H54 (cell line): ENCODE measurements at places on chromosomes 16 and 17.

GRCh38 chr17:44266402-44267164 is 1.4 kb downstream of the SLC4A1 start:
- DNase-seq, result no peak

- DNase-seq, result no peak
Observed at GRCh38 chr17:21001813-21002221, 41.0 kb downstream of the USP22 start.

GRCh38 chr16:49564496-49565229 is 191.1 kb downstream of the C16orf78 start:
- DNase-seq, result no peak

DNA sequence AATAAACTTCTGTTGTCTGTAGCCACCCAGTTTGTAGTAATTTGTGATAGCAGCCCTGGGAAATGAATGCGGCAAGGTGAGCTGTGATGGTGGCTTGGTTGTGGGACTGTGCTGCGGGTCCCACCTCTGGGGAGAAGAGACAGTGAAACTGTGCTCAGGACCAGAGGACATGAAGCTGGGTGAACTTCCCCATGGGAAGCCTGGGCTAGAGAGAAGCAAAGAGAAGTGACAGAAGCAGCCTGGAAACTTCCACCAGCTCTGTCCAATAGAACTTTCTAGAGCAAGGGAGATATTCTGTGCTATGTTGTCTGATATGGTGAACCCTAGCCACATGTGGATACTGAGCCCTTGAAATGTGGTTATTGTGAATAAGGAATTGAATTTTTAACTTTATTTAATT is 51.5 kb upstream of the EMP2 start:
- DNase-seq, result no peak

DNA sequence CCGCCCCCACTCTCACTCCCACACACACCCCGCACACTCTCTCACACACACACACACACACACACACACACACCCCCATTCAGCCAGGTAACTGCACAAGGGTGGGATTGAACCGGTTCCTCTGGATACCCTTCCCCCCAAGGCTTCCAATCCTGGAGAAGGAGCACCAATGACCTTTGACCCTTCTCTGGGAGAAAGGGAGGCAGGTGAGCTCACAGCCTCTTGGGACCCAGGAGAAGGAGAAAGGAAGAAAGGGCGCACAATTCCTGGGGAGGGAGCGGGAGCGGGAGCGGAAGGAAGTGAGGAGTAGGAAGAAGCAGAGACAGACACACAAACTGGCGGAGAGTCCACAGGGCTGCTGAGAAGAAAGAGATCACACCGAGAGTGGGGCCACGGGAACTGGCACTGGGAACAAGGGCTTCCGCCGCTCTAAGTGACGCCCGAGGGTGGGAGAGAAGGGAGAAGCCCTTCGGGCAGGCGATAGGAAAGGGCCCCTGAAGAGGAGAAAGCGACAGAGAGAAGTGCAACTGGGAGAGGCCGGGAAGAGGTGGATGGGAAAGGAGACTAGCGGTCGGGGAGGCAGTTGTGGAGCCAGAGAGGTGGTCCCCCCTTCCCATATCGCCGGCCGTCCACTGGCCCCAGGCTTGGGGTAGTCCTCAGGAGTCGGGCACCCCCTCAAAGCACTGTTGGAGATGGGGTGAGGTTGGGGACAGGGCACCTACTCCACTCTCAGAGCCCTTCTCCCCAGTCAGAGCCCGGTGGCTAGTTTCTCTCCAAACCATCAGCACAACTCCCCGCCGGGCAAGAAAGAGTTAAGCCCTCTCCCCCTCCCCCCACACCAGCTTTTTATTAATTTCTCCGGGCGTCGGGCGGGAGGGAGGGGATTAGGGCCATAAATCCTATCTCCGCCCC is 1.3 kb downstream of the SAMD14 start:
- no peak for DNase-seq

DNA sequence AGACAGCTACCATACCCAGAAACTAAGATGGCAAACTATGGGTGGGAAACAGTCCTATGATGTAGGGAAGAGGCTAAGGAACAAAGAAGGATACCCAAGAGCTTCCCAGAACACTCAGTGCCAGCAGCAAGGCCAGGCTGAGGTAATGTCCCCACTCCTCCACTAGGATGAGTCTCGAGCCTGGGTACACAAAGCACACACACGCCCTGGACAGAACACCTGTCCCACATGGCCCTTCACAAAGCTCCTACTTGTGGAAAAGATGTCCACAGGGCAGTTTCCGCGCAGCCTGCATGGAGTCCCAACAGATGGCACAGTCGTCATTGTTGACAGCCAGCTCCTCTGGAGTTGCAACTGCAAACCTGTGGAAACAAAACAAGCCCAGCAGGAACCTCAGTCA is 23.9 kb downstream of the AMFR start:
- no peak for DNase-seq

DNA sequence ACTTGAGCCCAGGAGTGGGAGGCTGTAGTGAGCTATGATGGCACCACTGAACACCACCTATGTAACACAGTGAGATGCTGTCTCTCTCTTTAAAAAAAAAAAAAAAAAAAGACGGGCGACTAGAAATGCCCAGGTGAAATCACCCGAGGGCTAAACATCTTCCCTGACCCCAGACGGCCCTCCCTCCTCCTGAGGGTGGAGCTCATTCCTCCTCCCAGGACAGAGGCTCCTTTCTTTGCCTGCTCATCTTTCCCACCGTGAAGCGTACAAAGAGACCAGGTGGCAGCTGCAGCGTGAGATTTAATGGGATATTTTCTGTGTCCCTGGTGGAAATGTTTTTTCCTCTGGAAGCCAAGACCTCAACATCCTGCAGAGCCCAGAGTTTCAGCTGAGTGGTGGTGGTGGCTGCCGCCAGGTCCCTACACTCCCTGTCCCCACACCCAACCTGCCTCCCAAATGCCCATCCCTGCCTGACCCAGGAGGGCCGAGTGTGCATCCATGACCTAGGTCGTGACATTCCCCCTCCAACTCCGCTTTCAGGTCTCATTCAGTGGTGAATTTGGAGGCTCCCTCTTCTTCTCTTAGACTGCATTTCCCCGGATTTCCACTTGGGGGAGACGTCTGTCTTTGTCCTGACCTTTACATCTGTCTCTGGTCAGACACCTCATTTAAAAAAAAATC is 14.4 kb upstream of the GPRC5B start:
- no peak for DNase-seq

DNA sequence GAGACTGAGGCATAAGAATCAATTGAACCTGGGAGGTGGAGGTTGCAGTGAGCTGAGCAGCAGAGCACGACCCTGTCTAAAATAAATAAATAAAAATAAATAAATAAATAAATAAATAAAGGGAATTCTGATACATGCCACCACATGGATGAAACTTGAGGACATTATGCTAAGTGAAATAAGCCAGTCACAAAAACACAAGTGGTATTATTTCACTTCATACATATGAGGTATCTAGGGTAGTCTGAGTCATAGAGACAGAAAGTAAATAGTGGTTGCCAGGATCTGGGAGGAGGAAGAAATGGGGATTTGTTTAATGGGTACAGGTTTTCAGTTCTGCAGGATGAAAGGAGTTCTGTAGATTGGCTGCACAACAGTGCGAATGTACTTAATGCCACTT is 16.3 kb downstream of the PIPOX start:
- DNase-seq, result no peak

DNA sequence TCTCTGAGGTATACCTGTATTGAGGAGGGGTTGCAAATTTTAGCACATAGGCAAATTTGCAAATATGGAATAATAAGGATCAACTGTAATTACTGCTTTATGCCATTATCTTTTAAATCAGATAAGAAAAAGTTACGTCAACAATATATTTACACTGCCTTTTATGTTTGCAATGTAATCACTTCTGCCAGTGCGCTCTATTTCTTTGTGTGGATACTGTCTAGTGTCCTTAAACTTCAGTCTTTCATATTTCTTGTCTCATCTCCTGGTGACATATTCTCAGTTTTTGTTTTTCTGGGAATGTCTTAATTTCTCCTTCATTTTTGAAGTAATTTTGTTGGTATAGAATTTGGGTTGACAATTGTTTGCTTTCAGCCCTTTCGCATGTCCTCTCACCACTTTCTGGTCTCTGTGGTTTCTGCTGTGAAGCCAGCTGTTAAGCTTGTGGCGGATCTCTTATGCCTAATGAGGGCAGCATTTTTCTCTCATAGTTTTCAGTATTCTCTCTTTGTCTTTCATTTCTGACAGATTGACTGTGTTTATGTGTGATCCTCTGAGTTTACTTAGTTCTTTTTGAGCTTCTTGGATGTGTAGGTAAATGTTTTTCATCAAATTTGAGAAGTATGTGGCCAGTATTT is 37.6 kb upstream of the ABCC11 start:
- no peak for DNase-seq

DNA sequence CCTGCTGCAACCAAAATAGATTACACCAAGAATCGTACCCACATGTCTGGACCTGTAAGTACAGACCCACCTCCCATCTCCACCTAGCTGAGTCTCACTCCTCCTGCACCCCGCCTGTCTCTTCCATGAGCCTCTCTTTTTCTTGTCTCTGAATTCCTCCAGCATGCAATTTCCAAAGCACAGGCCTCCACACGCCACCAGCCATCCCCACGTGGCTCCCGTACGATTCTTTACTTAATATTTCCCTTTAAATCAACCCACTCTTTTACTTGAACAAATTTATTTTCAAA is 1.2 kb downstream of the RPH3AL start:
- DNase-seq, result no peak

- DNase-seq, result no peak
Observed at GRCh38 chr16:84678541-84678940, 21.3 kb upstream of the USP10 start.

DNA sequence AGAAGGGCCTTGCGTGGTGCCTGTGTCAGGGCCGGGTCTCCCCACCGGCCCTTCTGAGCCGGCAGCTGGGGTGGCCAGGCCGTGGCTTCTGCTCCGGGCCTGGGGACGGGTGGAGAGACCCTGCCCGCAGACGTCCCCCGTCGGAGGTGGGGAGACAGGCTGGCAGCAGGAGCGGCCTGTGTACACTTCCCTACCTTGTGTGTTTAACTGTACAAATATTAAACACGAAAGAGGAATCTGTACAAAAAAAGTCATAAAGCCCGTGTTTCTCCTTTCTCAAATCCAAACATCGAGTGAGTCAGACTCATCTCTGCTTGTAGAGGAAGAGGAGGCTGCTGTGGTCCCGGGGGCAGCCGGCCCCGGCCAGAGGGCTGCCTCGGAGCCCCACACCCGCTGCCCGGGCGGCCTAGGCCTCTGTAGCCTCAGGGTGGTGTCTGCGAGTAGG is 2.0 kb downstream of the CACNA1H start:
- DNase-seq, result no peak

GRCh38 chr16:72172105-72173034 is at the start of gene PMFBP1:
PMFBP1 (minus strand) TSS chr16:72172155; CDS start chr16:72171208, 947 bp downstream.
- DNase-seq, result peak; percentile 23

DNA sequence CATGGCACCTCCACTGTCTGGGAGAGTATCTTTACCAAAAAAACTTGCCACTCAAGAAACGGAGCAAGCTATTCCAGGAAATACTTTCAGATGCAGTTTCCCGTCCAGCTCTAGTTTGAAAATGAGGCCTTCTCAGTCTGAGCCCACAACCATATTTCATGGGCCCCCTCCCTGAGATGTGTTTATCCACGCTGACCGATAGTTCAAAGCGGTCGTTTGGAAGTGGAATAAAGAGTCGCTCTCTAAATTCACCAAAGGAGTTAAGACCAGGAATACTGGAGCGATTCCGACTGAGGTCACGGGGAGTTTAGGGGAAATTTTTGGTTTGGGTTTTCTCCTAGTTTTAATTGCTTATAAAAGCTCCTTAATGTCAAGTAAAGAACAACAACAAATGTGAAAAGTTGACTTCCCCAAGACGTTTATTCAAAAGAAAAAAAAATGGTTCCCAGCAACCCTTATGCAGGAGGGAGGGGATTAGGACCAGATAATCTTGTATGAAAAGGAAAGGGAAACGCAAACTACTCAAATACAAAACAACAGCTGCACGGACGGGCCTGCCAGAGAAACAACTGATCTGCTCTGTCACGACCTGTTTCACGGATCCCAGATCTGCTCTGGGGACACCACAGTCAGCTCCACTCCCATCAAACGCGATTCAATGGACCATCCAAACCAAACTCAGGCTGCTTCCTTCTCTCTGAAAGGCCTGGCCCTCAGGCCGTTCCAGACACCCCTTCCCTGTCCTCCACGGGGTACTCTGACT is 77.1 kb downstream of the MRM3 start:
- DNase-seq, result no peak

DNA sequence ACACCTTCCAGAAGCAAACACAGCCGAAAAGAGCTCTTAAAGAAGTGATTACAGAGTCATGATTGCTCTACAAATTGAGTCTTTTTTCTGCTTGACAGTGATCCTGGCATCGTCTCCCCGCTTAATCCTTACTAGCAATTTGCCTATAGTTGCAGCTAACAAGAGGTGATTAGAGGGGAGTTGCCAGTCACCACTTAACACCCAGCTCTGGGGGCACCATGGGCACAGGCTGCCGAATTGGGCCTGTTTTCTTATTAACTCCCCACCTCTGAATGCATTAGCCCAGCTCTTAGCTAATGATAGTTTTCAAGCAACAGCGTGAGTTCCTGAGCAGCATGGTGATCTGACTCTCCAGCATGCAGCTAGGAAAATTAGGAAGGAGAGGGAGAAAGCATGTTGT is 93.5 kb downstream of the RBFOX1 start:
- DNase-seq, result no peak

DNA sequence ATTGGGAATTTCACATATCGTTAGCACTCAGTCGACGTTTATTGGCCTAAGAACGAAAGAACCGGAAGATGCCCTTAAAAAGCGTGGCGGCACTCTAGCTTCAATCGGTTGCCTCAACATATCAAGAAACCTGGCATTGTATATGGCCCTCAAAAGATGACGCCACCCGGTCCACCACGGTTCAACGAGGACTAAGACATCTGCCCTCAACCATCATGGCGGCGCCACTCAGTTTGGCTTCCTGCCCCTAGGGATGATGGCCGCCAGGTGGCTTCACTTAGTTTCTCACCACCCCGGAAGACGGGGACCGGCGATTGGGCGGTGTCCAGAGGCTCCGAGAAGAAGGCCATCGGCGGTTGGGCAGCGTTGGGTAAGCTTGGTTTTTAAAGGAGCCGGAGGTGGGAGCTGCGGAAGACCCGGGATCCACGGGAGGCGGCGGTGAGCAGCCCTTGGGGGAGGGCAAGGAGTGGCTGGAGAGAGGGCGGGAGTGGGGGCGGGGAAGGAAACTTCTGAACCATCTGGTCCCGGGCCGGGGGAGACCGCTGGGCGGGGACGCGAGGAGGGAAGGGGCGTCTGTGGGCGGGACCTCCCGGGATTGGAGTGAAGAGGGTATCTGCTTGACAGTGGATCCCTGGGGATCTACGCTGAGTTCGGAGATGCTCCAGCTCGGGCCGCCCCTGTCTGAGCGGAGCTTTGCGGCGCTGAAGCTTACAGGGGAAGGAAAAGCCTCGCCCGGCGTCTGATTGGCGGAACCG is at the start of gene PRR14:
Gene PRR14, plus strand, starts transcription at position 592 of the 755 bp plus-strand sequence. CDS start 686 bp downstream, outside the sequence.
- peak; percentile 94 for DNase-seq

- DNase-seq, result no peak
Observed at GRCh38 chr17:41894791-41895331, 23.9 kb downstream of the ACLY start.

- no peak for DNase-seq
Observed at GRCh38 chr16:82891424-82891823, 264.7 kb downstream of the CDH13 start.

GRCh38 chr17:64358261-64358788 is 32.3 kb downstream of the PECAM1 start:
- no peak for DNase-seq
